Stimulated activated CD4-positive, alpha-beta T cell treated with anti-CD3 and anti-CD28 coated beads, Interleukin-1b, Interleukin-23, amount 100 ng/mL, for 1 hour (primary cell): ENCODE measurements at places on chromosomes 2 and 18.

DNA sequence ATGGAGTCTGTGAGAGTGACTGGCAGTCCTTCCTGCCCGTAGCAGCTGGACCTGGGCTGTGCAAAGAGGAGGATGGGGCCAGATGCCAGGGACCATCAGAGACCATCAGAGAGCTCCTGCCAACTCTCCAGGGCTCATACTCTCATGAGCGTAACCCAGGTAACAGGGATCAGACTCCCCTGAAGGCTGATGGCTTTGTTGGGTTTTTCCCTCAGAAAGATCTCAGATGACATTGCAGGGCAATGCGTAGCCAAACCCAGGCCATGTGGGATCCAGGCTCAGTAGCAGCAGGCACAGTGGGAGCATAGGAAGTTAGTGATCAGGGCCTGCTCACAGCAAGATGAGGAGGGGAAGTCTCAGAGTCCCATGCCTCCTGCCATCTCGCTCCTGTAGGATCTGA lies 218.0 kb downstream of the LOXHD1 start:
- no peak for DNase-seq

DNA sequence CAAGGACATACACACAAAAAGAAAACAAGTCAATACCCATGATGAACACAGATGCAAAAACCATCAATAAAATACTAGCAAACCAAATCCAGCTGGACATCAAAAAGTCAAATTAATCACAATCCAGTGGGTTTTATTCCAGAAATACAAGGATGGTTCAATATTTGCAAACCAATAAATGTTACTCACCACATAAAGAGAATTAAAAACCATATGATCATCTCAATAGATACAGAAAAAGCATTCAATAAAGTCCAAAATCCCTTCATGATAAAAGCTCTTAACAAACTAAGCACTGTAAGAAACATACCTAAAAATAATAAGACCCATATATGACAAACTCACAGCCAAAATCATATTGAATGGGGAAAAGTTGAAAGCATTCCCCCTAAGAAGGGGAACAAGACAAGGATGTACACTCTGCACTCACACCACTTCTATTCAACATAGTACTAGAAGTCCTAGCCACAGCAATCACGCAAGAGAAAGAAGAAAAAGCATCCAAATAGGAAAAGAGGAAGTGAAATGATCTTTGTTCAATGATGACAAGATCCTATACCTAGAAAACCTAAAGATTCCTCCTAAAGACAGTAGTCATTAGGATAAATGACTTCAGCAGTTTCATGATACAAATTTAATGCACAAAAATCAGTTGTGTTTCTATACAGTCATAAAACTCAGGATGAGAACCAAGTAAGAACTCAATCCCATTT lies 62.6 kb downstream of the TRAPPC8 start:
- no peak for DNase-seq

DNA sequence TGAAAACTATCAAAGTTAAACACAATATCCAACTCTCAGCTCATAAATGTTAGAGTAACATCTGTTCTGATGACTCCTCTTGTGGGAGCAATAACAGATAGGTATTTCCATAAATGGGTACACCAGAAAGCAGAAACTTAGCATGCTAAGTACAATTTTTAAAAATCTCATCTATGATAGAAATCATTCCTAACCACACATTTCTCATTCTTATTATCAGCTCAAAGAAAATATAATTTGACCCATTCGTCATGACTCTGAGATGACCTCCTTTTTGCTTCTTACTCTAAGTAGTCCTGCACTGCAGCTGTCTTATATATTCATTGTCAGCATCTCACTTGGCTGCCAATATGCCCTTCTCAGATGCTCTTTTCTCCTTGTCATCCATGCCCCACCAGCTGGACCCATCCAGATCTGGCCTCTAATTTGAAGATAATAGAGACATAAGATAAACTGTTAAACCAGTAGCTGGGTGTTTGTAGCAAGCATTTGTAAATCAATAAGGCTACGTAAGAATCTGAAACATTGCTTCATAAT lies 298.3 kb downstream of the KCNS3 start:
- no peak for DNase-seq

- no peak for DNase-seq
Measured at GRCh38 chr2:39145906-39146421, 25.1 kb upstream of the SOS1 start.

DNA sequence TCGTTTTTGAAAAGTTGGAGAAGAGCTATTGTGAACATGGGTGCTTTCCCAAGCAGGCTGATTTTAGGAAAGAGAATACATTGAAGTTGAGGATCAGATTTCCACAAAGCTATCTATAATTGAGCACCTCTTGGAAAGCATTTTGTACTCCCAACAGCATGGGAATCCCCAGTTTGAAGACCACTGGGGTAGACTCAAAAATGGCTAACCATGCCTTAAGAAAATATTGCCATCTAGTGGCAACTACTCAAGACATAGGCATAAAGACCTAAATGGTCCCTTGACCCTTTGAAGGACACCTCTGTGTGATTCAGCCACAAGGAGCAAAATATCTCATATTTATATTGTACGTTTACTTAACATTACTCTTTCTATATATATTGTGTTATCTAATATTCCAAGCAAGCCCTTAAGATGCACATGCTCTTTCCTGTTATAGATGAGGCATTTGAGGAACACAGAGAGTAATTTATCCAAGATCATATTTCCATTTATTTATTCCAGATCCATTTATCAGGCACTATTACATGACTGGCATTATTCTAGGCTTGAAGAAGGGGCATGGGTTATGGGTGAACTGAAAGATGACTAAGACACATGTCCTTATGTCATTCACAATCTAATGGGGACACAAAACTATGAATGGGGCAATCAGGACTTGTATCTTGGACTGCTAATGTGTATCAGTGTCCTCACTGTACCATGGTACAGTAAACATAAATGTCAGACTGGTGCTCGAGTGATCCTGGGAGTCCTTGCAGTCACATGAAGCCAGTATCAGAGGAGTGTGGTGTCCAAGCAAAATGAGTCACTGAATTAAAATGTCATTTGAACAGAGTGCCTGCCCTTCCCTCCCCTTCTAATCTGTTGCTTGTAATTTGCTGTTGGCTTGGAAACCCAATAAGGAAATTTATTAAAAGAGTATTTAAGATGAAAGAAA lies 121.0 kb upstream of the XPO1 start:
- DNase-seq = no peak

GRCh38 chr18:48009116-48009745 lies 78.8 kb upstream of the SMAD2 start:
- DNase-seq = no peak

- no peak for DNase-seq
Measured at GRCh38 chr2:44799105-44799504, 142.4 kb upstream of the SIX3 start.
